Fibroblast of lung (primary cell): ENCODE measurements at places on chromosomes 2 and 18.
A peak's percentile ranks its signal among the peaks of the same experiment; 100 is the strongest.

GRCh38 chr2:73925853-73926492 is 707 bp upstream of the DGUOK start:
- no peak for DNase-seq

DNA sequence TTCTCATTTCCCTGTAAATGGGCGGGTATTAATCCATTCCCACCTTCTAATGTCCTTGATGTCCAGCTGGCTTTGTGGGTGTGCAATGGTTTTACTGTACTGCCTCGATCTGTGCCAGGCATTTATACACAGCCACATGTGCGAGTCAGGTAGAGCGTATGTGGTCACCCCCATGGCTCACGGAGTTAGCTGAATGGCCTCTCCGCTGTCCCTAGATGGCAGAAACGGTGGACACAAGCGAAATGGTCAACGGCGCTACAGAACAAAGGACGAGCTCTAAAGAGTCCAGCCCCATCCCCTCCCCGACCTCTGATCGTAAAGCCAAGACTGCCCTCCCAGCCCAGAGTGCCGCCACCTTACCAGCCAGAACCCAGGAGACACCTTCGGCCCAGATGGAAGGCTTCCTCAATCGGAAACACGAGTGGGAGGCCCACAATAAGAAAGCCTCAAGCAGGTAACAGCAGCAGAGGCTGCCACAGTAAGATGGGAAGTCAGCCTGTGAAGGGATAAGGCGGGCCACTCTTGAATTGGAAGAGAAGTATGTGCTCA is 59.1 kb upstream of the EML6 start:
- DNase-seq, result no peak

DNA sequence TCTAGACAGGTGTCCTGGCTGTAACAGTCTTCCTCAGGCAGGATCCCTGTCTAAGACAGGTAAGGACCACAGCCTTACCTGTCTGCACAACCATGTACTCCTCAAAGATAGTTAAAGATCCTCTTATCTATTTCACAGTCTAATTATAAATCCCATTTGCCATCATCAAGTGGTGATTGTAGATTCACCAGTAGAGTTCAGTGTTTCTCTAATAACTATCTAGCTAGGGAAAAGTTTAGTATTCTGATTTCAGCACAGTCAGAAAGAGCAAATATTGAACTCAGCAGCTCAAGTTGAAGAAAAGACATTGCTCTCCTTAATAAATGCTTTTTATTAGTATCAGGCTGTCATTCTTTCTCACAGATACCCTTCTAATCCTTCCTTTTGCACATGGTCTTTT is 1305.5 kb upstream of the NXPH2 start:
- peak; percentile 54 for DNase-seq

GRCh38 chr2:222548992-222549391 is 106.9 kb downstream of the FARSB start:
- DNase-seq, result peak; percentile 12

GRCh38 chr2:15436195-15436594 is 124.9 kb downstream of the NBAS start:
- no peak for DNase-seq

DNA sequence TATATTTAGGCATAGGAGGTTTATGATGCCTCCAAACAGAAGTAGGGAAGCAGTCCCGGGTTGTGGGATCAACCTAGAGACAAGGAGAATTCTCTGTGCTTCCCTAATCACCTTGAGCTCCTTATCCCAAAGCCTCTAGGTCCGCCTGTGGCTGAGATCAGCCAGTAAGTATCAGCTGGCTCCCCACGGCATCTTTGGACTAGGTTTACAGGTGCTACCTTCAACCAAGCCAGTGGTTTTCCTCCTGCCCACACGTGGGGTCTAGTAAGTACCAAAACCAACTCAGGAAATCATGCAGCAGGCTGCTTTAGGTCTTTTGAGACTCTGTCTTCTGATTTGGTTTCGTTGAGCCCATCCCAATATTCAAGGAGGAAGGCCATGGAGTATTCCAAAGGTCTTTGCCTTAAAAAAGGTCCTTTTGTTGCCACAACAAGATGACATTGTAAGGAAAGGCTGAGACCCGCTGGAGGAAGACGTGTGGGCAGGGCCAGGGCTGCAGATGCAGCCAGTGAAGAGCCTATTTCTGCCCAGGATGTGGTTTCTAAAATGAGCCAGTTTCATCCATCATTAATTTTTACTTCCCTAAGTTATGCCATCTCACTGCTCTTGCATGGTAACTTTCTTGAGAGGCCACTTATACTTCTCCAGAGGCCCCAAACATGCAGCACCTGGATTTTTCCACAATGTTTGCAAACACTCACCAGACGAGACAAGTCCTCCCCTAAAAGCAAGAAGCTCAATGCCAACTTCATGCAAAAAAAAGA is 248.7 kb downstream of the RNF152 start:
- DNase-seq, result no peak

GRCh38 chr2:144403933-144404332 is 116.0 kb downstream of the ZEB2 start:
- DNase-seq, result no peak

GRCh38 chr2:166126007-166126639 is 1.7 kb downstream of the SCN1A start:
- DNase-seq, result peak; percentile 26

- no peak for DNase-seq
These were observed 14.0 kb downstream of the PARD6G start for GRCh38 chr18:80233201-80233835.

DNA sequence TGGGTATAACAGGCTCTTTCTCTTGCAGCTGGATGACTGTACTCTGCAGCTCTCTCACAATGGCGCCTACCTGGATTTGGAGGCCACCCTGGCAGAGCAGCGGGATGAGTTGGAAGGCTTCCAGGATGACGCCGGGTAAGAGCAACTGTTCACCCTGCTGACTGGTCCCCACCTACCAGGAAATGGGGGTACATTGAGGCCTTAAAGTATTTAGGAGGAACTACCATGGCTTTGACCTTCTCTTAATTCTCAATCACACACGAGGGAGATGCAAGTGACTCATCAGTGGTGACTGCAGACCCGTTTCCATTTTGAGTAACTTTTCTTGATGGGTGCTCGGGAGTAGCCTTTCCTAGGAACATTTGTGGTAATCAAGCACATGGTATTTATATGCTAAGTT is 58.0 kb downstream of the FHOD3 start:
- DNase-seq, result peak; percentile 50

DNA sequence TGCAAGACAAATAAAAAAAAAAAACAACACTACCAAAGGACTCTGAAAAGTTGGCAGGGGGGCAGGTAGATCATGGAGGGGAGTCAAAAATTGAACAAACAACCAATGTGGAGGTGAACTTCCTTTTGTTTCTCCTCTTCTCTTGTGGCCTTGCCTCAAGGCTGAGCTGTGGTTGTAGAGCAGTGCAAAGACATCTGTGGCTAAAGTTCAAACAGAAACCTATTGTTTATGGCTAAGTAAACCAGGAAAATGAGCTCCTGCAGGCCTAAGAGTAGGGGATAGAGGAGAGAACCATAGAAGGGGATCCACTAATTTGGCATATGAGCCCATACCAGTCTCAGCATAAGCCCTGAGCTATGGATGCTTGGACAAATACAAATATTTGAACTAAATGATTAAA is 40.2 kb upstream of the EGR4 start:
- DNase-seq, result no peak

DNA sequence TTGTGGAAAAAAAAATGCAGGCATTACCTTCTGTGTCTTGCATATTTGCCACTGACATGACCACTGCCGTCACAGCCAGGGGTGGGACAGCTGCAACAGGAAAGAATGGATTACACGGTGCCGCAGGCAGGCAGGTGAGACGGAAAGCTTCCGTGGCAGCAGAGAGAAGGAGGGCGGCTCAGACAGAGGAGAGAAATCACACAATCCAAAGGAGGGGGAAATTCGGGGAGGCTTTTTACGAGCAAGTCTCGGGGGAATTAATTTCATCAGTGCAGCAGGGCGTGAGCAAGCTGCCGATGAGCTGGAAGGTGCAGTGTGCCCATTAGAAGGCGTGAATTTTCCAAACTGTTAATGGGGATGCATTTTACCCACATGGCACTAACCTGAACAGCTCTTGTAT is 234.8 kb upstream of the PXDN start:
- DNase-seq, result no peak

- no peak for DNase-seq
These were observed 19.7 kb downstream of the APOB start for GRCh38 chr2:21024198-21024597.

DNA sequence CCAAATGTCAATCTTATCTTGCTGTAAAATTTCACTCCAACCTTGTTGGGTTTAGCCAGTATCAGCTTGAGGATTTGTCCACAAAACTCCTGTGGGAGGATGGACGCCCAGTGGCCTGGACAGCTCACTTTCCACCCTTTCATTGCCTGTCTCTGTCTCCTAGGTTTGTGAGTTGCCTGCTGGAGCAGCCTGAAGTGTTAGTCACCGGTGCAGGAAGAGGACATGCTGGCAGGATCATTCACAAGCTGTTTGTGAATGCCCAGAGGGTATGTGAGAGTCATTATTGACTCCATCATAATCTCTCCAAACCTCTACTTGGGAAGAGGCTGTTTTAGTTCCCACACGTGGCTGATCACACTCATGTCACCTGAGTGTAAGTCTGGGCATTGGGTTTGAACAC is 112.3 kb downstream of the RAB3GAP1 start:
- peak; percentile 84 for DNase-seq

DNA sequence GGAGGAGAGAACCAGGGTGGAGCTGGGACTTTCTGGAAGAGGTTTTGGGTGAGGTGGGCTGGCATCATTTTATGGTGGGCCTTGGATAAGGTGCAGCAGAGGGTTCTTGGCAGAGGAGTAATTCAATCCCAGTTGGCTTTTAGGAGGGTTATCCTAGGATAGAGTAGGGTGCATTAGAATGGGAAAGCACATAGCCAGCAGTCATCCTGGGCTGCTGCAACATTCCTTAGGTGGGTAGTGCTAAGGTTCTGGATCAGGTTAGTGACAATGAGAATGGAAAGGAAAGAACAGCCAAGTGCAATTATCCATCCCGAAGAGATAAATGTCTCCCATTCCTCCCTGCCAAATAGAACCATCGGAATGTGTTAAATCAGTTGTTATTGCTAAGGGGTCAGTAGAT is 157.3 kb upstream of the SPRED2 start:
- no peak for DNase-seq

DNA sequence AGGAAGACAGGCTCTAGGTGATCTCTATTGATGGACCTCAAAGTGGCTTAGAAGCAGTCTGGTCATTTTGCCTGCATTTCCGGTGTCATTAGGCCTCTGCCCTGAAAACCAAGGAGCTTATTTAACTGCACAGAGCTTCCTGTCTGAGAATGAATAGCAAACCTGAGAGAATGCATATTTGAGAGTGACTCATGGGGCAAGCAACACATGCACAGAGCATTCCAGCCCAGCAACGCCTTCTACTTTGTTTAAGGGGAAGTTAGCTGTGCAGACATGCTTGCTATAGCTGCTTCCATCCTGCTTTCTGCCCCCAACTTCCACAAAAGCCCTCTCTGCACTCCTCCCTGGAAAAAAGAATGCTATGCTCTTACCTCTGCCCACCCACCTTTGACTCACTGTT is 232.8 kb downstream of the GRB14 start:
- DNase-seq, result peak; percentile 22

DNA sequence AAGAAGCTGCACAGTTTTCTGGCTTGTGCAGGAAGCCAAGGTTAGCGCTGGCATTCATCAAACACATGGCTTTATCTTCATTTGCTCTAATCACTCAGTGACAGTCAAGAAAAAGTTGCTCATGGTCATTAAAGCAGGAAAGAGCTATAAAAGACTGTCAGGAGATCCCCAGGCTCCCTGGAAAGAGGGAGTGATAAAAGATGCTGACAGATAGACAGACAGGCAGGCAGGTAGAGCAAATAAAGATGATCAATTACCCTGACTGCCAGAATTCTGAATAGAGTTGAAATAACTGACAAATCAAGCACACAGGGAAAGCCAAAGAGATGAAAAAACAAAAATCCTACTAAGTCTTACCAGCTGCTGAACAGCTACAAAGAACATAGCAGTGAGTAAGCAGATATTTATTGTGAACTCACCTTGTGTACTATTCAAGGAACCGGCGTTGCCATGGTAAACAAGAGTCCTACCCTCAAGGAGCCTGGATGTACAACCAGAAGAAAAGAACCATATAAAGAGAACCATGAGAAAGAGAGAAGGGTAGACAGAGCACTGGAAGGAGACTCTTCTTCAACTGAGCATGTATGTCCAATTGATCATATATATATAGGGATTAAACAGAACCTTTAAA is 68.0 kb downstream of the RNF152 start:
- DNase-seq, result no peak

DNA sequence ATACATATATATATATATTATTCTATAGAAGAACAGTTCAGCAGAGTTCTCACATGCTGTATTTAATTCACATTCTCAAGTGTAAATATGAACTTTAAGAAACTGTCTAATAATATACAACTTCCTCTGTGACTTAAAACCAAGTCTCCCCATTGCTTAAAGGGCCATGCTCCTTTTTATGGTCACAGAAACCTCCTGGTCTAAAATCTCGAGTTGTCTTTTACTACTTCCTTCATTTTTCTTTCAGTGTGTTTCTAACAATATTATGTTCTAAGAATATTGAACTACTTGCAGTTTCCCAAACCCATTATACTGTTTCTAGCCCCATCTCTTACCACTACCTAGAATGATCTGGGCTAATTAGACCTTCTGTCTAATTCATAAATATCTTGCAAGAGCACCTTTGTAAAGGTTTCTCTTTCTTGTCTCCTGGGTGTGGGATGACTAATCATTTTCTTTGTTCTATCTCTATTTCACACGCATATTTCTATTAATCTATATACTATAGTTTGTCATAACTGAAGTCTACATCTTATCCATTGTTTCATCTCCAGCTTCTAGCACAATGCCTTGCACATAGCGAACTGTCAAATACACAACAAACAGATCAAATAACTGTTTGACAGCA is 48.8 kb downstream of the ERBB4 start:
- no peak for DNase-seq

DNA sequence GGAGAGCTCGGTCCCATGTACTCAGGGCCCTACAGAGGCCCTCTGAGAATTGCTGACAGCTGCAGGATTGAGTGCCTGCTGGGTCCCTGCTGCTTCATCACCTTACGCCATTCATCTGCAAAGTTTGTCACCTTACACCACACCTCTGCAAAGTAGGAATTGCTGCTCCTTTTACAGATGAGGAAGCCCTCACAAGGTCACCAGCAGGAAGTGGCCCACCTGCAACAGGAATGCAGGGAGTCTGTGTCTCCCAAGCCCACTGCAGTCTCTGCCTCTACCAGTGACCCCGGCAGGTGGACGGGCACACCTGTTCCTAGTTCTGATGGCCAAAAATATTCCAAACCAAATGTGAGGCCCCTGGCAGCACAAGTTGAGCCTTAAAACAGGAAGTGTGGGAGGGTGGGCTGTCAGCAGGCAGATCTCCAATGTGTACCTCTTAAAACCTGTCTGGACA is 441.4 kb downstream of the NBAS start:
- no peak for DNase-seq
